ENCODE measurements at places on chromosomes 7 and 10.

GRCh38 chr7:22782616-22783232 is 39.9 kb downstream of the TOMM7 start:
- DNase-seq = peak; percentile 67

DNA sequence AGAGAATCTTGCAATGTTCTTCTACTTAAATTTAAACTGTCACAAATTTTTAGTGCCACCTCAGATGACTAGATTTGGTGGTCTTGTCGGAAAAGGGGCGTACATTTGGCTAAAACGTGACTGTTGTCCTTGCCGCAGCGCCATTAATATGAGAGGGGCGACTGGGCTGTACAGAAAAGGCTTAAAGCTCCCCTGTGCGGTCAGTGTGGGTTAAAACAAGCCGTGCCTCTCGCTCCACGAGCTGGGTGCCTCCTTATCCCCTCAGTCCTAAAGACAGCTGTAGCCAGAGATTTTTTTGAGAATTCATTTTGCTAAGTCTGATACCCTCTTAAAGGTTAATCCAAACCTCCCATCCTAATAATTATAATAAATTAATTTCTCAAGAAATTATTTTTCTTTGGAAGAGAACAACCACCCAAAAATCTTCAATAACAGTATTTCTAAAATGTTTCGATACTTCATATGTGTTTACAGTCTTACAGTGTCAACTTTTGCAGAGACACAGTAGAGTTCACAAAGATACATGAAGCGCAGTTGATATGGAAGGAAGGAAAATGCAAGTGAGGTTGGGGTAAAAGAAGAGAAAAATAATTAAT is 68.6 kb downstream of the C7orf25 start:
- peak; percentile 41 for DNase-seq

- DNase-seq = no peak
These were observed 84.3 kb upstream of the ATP6V0A4 start for GRCh38 chr7:138882249-138882648.

GRCh38 chr7:25580141-25580540 is 351.9 kb upstream of the NPVF start:
- DNase-seq = no peak

DNA sequence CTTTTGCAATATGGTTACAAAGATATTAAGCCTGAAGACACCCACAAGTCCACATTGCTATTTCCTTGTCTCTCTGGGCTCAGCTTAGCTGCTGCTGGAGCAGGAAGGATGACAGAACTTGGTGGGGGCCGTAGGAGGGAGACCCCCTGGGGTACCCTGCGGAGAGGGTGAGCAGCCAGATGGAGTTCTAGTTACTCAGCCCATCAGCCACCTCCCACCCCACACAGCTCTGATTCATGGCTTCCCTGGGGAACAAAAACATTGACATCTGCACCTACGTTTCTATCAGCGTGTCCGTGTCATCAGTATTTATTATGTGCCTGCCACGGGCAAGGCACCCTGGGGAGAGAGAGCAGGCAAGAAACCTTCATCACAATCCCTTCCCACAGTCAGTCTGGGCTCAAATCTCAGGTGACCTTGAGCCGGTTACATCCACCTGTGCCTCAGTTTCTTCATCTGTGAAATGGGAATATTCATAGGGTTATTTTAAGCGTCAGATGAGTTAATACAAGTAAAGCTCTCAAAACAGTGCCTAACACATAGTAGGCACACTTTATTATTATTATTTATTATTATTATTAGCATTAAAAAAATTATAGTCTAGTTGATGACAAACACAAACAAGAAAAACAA is 131.5 kb downstream of the C10orf105 start:
- DNase-seq = no peak

GRCh38 chr7:117148971-117149370 is 173.9 kb downstream of the WNT2 start:
- no peak for DNase-seq

GRCh38 chr10:50437248-50437647 is 185.9 kb upstream of the ASAH2 start:
- DNase-seq = no peak

DNA sequence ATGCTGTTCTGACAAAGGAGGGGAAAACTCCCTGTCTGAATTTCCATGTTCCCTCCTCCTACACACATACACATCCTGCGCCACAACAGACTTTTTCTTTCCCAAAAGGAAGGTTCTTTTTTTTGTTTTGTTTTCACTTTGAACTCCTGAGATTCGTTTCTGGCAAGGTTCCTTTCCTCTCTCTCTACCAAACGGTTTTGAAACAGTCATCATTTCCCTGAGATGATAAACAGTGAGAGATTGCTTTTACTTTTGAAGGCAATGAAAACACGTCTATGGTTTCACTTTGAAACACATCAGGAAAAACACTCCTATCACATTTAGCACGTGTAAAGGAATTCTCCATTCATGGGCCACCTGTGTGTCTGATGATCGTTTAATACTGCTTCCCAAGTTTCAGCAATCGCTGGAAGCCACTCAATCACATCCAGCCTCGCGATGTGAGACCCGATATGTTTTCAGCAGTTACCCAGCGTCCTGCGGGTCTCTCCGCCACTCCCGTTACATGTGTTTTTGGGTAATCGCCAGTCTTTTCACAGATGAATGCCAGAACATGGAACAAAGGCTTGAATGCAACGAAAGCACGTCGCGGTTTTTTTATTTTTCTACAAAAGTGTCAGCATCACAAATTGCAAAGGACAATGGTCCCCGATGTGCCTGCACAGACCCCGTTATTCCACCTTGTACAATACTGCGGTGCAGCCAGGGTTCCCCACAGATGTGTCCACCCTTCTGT is 62.8 kb upstream of the CUX1 start:
- peak; percentile 54 for DNase-seq

DNA sequence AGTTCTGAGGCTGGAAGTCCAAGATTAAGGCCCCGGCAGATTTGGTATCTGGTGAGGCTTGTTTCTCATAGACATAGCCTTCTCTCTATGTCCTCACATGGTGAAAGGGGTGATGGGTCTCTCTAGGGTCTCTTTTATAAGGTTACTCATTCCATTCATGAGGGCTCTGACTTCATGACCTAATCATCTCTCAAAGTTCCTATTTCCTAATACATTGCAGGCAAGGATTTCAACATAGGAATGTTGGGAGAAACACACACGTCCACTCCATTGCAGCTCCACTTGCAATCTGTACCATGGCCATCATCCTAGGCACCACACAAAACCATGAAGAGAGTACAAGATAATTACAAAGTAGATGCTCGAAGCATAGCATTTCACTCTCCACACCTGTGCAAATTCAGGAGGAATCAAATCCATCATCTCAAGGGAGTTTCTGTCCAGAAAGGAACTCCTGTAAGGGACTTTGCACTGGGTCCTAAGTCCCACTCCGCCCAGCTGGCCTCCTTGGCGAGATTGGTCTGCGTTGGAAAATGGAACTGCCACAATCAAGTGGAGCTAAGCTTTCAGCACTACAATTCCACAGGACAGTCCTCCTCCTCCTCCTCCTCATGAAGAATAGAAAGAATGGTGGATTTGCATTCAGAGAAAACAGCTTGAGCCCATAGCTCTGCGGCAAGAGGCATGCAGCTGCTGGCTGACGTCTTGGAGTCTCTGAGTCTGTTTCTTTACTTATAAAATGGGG is 8.8 kb downstream of the DDC start:
- DNase-seq = no peak

DNA sequence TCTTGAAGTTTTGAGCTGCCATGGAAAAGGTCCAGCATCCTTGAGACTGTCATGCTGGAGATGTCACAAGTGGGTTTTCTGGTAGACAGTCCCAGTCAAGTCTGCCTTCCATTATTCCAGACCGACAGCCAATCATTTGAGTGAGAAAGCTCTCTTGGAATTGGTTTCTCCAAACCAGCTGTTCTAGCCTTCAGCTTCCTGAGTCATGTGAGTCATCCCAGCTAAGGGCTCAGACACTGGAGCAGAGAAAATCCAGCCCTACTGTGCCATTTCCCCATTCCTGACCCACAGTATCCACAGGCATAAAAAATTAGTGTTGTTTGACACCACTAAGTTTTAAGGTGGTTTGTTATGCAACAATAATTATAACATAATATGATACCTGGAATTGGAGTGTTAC is 219.0 kb downstream of the ADRA2A start:
- peak; percentile 30 for DNase-seq

DNA sequence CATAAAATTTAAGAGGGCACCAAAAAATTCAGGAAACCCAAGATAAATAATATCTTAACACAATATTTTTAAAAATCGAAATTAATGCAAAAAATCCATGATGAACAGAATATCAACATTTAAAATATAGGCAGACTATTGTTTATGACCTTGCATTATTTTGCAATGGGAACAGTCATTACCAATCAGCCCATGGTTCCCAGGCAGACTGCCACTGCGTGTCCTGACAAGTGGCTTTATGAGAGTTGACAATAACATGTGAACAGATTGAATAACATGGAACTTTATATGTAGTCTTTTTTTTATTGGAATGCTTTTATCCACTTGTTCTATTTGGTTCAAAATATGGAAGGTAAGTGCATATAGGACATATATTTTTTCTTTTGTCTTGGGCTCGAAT is 3.1 kb upstream of the AVPI1 start:
- no peak for DNase-seq

- DNase-seq = no peak
These were observed 23.6 kb upstream of the ZNF804B start for GRCh38 chr7:88735920-88736319.

- no peak for DNase-seq
These were observed 8.6 kb upstream of the MNX1 start for GRCh38 chr7:157018997-157019608.

GRCh38 chr10:20892796-20893195 is 4.3 kb downstream of the NEBL start:
- no peak for DNase-seq

- no peak for DNase-seq
These were observed 9.6 kb downstream of the PSD start for GRCh38 chr10:102408728-102409603.

GRCh38 chr10:102499356-102499755 is 3.2 kb downstream of the ACTR1A start:
- no peak for DNase-seq

DNA sequence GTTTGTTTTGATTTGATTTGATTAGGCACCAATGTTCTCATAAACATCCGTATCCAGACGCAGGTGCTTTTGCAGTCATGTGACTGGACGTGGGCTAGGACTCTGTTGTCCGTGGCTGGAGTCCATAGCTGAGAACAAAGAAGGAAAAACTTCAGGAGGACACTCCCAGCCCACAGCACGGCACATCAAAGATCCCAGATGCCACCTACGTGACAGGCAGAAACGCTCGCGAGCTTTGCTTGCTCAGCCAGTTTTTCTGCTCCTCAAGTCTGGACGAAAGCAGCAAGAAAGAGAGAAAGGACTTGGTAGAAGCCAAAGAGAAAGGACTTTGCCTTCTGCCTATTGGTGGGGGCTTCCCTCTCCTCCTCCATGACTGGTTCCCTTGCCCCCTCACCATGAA is 6.9 kb upstream of the ZKSCAN1 start:
- DNase-seq = no peak

GRCh38 chr10:35470248-35470924 is 134.1 kb downstream of the CCNY start:
- no peak for DNase-seq

GRCh38 chr7:111162692-111163091 is 71.8 kb downstream of the LRRN3 start:
- no peak for DNase-seq

GRCh38 chr10:101762736-101763135 is 13.2 kb downstream of the FGF8 start:
- DNase-seq = no peak

GRCh38 chr10:20085115-20085514 is 268.9 kb downstream of the PLXDC2 start:
- no peak for DNase-seq

DNA sequence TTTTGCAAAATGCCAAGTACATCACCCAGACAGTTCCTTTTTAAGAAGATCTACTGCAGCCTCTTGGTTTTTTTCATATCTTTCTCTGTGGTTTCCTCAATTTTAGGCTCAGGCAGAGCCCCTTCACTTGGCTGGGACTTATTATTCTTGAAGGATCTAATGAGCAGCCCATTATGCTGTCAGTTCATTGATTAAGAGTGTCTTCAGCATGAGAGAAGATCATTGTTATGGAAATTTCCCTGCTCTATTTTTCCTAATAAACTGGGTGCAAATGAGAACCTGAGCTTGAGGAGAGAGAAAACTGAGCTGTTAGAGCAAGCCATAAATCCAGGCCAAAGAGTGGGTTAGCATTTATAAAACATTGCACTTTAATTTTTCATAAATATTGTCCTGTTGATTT is 146.5 kb downstream of the SEC23IP start:
- DNase-seq = no peak

DNA sequence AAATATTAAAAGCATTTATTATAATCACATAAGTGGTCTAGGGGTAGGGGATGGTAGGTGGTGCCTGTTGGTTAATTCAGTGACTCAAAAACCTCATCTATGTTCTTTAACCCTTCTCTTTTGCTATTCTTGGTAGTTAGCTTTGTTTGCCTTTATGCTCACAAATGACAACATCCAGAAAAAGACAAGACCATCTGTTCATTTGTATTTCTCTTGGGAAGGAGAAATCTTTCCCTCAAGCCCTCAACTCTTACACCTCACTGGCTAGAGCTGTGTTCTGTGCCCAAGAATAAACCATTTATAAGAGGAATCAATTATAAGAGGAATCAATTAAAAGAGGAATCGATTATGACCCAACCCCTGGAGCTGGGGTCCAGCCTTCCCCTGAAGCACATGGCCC is 10.8 kb upstream of the IFRD1 start:
- DNase-seq = no peak

- peak; percentile 11 for DNase-seq
These were observed 49.7 kb upstream of the TARP start for GRCh38 chr7:38323156-38323555.

DNA sequence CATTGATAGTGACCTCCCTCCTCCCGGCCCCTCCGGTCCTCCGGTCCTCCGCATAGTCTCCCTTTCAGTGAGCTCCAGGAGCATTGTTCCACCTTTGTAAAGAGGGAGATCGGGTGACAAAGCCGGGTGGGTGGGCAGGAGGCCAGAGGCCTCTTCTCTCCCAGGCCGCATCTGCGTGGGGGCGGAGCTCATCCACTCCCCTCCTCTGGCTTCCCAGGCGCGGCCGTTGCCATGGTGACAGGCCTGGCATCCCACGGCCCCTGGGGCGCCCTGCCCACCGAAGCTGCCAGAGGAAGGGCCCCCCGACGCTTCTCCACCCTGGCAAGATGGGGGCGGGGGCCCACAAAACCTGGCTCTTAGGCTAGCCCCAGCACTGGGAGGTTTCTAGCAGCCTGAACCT is 4.4 kb upstream of the FZD9 start:
- no peak for DNase-seq

- DNase-seq = no peak
These were observed 73.7 kb upstream of the ABCB5 start for GRCh38 chr7:20541608-20542349.

DNA sequence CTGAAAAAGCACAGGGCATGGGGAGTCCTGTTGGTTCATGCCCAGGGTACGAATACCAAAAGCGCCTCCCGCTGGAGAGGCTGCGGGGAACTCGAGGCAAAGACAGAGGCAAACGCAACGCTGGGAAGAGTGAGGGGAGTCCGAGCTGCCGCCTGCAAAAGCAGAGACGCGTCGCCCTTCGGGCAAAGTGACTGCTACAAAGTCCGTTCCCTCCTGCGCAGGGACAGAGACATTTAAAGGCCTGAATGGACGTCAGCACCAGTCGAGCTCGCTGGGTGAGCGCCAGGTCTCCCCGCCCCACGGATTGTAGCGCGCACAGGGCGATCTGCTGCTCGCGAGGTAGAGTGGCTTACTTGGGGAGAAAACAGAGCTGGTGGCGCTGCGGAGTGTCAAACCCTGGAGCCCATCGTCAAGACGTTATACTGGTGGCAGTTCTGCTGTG is 732.8 kb downstream of the ZWINT start:
- no peak for DNase-seq

- DNase-seq = peak; percentile 52
These were observed 81.6 kb upstream of the PFKP start for GRCh38 chr10:2985729-2986232.
